Posterior vena cava (tissue), 2 donors: ENCODE measurements at places on chromosomes 3 and 15.
A peak's percentile ranks its signal among the peaks of the same experiment; 100 is the strongest.

DNA sequence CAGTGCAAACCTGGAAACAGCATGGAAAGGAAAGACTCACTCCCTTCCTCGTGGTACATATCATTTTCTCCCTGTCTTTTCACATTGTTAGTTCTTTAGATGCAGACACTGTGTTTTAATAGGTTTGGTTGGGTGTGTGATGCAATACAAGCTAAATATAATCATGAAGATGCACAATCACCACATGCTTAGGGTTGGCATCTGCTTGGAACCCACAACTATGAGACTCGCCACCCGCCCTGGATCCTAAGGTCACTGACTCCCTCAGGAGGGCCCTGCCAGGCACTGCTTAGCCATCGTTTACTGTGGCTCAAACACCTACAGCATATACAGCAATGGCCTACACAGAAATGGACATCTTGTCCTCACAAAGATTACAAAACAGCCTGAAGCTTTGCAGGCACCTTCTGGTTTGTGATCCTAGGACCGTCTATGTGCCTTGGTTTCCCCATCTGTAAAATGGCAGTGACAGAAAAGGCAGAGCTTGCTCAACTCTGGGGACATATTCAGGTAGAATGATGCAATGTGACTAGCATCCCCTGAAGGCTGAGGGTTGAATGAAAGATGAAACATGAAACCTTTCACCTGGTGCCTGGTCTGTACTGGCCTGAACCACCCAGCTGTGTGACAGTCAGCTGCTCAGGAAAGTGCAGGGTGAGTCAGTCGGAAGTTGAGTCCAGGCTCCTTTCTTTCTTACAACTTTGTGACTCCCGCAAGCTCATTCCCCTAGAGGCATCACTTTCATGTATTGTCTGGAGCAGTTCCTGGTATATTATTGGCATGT lies 123.6 kb upstream of the PFN2 start:
- DNase-seq, result no peak

- DNase-seq, result peak; percentile 90
These were observed 14.2 kb upstream of the CLEC3B start for GRCh38 chr3:45011756-45012508.

GRCh38 chr3:177878192-177878591 lies 658.0 kb upstream of the KCNMB2 start:
- DNase-seq, result no peak

DNA sequence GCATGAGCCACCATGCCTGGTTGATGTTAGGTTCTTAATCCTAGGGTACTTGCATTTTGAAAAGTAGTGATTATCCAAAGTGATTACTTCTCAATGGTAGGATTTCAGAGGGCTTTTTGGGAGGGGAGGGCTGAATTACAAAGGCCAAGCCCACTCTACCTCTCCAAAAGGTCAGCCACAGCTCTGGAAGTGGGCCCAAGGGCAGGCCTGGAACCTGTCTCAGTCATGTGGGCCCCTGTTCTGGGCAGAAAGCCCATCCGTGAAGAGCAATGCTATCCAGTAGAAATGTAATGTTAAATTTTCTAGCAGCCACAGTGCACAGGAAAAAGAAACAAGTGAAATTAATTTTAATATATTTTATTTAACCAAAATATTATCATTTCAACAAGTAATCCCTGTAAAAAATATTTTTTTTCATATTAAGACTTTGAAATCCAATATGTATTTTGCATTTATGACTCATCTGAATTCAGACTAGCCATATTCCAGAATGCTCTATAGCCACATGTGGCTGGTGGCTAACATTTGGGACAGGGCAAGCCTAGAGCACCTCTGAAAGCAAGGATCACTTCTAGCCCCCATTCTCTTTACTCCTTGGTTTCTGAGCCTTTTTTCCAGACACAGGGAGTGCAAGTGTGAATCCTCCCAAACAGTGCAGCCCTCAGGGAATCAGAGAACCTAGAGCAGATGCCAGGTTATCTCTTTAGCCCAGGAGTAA lies 16.8 kb downstream of the RFT1 start:
- no peak for DNase-seq

DNA sequence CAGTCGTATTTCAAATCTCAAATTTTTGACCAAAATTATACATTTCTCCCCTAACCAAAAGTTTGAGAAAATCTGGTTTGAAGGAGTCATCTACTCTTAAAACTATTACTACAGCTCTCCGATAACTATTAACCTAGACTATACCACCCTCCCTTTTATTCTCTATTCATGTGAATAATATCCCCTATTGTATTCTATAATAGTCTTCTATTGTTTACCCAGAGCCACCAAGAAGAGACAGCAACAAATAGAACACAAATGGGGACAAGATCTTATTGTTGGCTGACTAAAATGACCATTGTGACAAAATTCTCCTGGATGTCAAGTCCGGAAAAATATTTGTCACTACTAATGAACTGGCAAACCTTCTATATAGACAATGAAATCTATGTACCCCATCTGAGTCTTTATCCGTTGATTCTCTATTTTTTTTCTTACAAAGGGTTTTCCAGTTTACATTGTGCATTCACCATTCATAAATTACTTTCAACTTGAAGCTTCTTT lies 618.0 kb downstream of the CADM2 start:
- DNase-seq, result no peak
